ENCODE measurements at places on chromosomes 1 and 21.

DNA sequence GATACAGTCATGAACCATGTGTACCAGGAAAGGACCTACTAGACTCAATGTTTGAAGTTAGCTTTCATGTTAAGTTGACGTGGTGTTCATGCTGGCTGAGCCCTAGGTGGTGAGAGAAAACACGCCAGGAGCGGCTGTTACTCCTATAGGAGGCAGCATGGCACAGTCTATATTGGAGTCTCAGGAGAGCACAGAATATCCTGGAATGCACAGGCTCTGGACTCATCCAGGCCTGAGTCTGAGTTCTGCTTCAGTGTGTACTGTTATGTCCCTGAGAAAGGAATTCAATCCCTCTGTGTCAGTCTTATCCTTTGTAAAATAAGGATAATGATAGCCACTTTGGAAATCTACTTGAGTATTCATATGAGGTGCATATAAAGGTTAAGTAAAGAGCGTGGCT, 41.2 kb downstream of the DPT start:
- DNase-seq = no peak

DNA sequence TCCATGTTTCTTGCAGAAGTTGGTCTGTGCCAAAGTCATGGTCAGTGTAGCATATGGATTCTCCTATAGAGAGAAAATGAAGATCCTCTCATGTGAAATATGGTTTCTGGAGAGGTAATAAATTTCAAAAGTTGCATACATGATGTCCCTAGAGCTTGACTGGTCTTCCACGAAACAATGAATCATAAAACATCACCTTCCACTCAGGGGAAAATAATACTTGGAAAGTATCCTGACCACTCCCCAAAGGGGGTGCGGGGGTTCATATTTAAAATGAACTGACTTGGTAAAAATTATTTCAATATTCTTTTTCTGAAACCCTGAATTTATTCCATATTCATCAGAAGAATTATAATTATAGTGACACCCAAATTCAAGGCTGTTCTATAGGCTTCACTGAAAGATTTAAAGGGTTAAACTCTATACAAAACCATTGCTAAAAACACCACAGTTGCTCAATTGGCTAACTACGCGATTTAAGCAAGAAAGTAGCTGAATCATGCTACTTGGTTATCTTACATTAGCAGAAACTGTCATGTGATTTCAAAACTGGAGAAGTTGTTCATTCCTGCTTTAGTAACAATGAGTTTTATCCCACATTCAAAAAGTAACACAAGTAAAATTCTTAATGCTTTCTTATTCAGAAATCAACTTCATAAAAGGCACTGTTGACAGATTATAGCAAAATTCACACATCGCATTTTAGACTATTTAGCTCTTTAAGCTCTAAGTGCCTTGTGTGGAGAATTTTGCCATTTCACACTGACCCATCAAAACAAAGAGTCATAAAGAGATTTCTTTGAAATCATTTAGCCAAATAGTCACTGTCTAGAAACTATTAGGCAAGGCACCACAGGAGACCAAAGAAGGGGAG, 5.3 kb downstream of the CREG1 start:
- DNase-seq = no peak

- DNase-seq = no peak
Measured at GRCh38 chr1:222788402-222789156, 26.3 kb upstream of the DISP1 start.

DNA sequence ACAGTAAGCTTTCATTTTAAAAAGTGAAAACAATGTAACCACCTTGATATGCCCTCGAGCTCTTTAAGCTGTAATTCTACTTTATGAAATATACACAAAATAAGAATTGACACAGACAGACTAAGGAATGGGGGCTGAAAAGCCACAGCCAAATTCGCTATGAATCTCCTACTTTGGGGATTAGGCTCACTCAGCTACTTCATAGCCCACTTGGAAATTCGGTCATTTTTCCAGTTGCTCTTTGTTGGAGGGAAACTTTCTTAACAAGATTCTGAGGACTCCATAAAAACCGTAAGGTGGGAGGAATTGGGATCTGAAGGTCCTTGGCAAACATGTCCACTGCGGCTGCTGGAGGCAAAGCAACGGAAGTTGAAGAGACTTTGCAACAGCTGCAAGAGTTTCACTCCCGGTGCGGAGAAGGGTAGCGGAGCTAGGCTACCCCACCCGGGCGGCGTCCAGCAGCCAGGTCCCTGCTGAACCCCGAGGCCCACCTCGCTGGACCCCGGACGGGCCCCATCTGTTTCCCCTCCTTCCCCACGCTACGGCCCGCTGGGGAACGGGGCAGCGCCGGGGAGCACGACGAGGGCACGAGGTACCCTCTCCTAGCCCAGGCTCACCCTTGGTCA, 634 bp downstream of the MYCBP start:
- no peak for DNase-seq

- no peak for DNase-seq
Measured at GRCh38 chr1:58287894-58288623, 258.5 kb downstream of the OMA1 start.

GRCh38 chr1:202798260-202798659, 10.0 kb downstream of the KDM5B start:
- no peak for DNase-seq

- DNase-seq = no peak
Measured at GRCh38 chr1:164910671-164911070, 351.7 kb downstream of the PBX1 start.

- DNase-seq = no peak
Measured at GRCh38 chr1:85494074-85494903, 29.3 kb upstream of the DDAH1 start.

DNA sequence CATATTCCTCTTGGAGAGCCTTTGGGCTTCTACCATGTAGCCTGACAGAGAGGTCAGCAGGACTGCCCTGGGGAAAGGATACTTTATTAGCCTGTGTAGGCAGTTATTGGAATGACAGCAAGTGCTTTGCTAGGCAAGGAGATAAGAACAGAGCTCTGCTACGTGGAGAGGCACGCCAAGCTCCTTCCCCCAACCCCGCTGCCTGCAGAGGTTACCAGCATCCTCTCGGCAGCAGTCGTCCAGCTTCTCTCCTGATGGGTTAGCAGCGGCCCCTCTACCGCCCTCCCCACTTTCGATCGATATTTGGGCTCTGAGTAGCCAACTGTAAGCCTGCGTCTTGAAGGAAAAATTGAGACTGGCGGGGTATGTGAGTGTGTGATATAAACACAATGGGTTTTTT, 122.3 kb downstream of the DHRS3 start:
- no peak for DNase-seq

- DNase-seq = no peak
Measured at GRCh38 chr1:52602856-52603600, 857 bp downstream of the GPX7 start.

DNA sequence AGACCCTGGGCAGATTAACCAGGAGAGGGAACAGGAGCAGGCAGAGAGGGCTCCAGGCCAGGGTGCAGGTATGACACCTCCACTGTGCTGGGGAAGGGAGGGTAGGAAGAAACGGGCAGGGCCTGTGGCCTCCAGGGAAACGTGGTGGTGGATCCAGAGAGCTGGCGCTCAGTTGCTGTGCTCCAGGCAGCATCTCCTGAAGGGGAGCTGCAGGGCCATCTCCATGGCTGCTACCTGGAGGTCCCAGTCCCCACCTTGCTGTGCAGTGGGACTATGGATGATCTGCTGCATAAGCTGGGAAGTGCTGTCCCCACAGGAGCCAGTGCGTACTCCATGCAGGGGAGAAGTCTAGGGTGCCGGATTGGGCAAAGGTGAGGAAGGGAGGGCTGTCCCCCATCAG, 125.9 kb upstream of the RUNX3 start:
- DNase-seq = no peak

All from stimulated activated CD8-positive, alpha-beta memory T cell treated with anti-CD3 and anti-CD28 coated beads, Interleukin-15, amount 100 ng/mL, for 24 hours (primary cell).